MCF 10A (cell line): ENCODE measurements at places on chromosomes 7 and 10.
A peak's percentile ranks its signal among the peaks of the same experiment; 100 is the strongest.

GRCh38 chr7:73312831-73313520, 4.3 kb upstream of the NSUN5 start:
- DNase-seq: no peak

DNA sequence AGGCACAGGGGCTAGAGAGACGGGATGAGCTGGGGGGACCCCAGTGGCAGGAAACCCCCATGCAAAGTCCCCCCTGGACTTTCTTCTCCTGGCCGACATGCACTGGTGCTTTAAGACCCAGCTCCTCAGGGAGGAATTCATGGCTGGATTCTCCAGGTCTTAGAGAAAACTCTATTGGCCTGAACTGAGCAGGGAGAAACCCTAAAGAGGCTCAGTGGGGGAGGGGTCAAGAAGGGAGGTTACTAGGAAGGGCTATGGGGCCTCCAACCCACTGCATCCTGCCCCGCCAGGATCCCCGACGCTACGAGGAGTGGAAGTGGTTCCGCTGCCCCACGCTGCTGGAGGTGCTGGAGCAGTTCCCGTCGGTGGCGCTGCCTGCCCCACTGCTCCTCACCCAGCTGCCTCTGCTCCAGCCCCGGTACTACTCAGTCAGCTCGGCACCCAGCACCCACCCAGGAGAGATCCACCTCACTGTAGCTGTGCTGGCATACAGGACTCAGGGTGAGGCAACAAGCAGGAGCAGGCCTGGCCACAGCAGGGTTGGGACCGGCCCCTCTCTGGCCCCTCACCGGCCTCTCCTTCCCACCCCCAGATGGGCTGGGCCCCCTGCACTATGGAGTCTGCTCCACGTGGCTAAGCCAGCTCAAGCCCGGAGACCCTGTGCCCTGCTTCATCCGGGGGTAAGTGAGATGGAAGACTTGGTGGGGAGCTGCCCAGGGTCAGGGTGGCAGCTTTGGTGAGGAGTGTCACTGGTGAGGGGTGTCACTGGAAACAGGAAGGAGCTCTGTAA, 13.8 kb downstream of the ATG9B start:
- DNase-seq: no peak

DNA sequence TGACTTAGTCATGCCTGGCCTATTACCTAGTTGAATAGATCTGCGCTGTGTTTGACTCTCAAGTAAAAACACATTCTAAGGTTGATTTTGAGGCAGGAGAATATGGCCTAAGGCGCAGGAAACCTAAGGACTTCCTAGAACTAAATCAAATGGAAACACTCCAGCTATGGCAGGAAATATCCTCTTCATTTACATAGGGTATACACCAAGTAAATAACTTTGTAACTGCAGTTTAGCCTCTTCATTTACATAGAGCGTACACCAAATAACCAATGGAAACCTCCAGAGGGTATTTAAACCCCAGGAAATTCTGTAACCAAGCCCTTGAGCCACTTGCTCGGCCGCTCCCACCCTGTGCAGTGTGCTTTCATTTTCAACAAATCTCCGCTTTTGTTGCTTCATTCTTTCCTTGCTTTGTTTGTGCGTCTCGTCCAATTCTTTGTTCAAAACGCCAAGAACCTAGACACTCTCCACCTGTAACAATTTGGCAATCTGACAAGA, 35.6 kb upstream of the XRCC2 start:
- no peak for DNase-seq

DNA sequence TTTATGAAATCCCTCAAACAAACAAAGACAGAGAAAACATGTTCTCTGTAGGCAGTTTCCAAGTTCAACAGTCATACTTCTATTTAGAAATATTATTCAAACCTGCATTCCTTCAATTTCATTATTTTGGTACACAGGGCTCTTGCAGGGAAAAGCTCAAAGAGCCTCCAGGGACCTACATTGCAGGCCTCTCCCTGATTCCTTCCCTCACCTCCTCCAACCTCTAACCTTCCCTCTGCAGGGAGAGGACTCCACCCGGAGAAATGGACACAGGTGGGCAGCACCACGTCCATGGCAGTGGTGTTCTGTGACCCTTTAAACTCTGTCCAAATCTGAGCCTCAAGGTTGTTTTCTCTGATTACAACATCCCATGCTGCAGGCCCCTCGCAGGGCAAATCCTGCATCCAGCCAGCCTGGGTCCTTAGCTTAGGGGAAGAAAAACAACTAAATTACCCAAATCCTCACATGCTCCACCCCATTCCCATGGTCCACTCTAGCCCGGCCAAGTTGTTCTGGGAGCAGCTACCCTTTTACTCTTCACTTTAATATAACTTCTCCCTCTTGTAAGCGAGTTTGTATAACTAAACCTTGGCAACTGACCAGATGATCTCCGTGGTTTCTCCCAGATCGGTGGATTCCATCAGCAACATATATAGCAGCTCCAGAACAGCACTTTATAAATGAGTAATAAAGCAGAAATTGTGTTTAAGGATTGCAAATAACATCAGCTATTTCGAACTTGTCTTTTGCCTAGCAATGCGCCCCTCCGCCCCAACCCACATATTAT, 129.8 kb downstream of the CUBN start:
- DNase-seq: no peak

GRCh38 chr7:44466300-44467216, 23.9 kb downstream of the NUDCD3 start:
- DNase-seq: no peak

DNA sequence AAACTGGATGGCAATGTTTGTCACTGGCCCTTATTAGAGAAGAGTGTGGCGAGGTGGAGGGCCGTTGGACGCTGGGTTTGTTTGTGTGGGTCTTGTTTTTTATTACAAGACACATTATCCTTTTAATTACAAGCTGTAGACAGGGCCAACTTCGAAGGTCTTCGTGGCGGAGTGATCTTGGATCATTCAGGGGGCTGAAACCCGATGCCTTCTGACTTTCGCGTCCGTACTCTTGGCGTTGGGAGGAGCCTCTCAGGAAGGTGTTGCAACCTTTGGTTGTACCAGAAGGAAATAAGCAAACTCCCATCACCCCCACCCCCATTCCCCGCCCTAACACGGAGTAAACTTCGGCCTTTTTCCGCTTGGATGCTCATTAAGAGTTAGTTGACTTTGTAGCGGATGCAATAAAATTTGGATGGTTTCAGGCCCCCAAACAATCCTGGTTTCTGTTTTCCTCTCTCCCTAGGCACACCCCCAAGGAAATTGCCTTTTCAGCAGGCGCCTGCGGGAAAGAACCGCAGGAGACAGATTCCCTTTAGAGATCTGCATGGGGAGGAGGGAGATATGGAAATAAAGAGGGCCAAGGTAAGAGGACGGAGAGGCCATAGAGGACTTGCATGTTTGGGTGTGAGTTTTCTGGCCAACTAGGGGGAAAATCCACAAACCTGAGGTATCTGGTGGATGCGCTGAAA, 294.5 kb upstream of the NFE2L3 start:
- DNase-seq: no peak

GRCh38 chr10:103936022-103936421, 18.0 kb upstream of the STN1 start:
- no peak for DNase-seq

- DNase-seq: peak; percentile 78
Measured at GRCh38 chr7:101156866-101157589, 2.8 kb downstream of the AP1S1 start.

GRCh38 chr7:27183682-27184336, 1.2 kb downstream of the HOXA11 start:
- no peak for DNase-seq

- no peak for DNase-seq
Measured at GRCh38 chr10:34629084-34629483, 186.0 kb downstream of the PARD3 start.

DNA sequence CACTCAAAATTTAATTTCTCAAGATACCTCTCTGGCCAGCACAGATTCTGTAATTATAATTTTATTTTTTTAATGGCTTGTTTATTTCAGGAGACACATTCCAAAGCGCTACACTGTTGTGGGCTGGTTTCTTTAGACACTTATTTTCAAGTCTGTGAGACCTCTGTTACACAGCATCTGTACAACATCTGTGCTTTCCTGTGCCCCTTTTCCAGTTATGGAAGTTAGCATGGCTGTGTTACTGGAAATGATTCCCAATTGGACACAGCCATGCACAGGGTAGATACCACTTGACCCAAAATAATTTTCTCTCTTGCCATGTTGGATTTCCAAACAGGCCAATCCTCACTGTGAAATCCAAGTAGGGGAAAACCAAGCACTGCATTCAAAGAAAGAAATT, 172.3 kb upstream of the ADCY1 start:
- no peak for DNase-seq

- DNase-seq: no peak
Measured at GRCh38 chr10:127310923-127311322, 114.5 kb upstream of the INSYN2A start.

DNA sequence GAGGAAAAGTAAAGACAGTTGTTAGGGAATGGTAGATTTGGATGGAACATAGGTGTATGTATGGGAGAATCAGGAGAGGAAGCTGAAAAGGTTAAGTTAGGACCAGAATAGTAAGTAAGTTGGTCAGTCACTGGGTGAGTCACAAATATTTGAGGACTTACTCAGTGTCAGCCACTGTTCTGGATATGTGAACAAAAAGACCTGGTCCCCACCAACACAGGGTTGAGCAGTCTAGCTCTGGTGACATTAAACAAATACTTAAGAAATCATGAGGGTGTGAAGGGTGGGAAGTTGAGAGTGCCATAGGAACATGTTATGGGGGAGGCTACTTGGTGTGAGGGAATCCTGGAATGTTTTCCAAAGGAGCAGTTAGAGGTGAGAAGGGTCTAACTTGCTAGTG, 246.9 kb downstream of the PTEN start:
- peak; percentile 62 for DNase-seq

DNA sequence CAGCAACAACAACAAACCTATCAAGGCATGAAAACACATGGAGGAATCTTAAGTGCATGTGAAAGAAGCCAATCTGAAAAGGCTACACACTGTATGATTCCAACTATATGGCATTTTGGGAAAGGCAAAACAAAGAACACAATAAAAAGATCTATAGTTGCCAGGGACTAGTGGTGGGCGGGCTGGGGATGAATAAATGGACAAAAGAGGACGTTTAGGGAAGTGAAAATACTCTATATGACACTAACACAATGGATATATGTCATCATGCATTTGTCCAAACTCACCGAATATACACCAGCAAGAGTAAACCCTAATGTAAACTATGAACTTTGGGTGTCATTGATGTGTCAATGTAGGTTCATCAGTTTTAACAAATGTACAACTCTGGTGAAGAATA, 89.1 kb downstream of the SEMA3E start:
- DNase-seq: no peak

DNA sequence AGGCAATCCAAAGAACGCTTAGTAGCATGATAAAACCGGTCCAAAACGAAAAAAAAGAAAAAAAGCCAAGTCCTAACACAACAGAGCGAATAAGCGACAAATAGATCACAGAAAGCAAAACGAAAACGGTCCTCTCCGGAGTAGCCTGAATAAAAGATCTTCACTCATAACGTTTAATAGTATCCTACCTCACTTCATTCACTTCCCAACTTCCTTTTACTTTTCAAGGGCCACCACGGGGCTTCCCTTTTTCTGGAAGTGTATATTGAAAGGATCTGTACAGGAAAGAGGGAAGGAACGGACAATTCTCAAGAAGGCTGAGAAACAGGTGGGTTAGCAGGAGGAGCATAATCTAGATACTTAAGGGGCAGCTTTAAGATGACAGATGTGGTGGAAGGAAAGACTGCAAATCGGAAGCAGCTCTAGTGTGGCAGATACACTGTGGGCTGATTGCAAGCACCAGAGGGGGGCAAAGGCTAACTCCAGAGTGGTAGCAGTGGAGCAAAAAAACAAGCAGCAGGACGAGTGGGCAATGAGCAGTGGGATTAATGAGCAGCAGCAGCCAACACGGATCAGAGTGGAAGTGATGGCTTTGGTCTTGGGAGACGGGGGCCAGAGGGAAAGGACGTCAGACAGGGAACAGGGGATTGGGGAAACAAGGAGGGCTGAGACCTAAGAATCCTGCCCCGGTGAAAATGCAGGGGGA, 866 bp downstream of the CNOT4 start:
- peak; percentile 40 for DNase-seq

GRCh38 chr7:95794917-95795515, 22.7 kb downstream of the DYNC1I1 start:
- DNase-seq: peak; percentile 53

DNA sequence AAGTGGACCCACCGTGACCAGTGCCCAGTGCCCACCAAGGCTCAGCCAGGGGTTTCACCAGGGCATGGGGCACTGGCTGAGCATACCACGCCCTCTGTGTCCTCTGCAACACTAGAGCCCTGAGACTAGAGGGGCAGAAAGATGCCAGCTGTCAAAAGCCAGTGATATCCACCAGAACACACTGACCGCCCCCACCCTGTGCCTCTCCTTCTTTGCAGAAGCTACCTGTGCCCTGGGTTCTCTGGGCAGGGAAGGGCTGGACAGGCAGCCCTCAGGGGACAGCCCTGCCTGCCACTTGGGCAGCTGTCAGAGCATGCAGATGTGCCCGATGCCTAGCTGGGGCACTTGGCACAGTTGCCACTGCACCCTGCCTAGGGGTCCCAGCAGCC, 494 bp downstream of the VSIR start:
- no peak for DNase-seq

- DNase-seq: no peak
Measured at GRCh38 chr10:14540062-14540461, 209.3 kb upstream of the FRMD4A start.

GRCh38 chr10:59536167-59537014, 173.3 kb downstream of the SLC16A9 start:
- peak; percentile 46 for DNase-seq

GRCh38 chr7:64878684-64879083, 24.4 kb upstream of the ZNF273 start:
- DNase-seq: no peak

- DNase-seq: no peak
Measured at GRCh38 chr7:103141753-103142404, 7.0 kb downstream of the NAPEPLD start.

- DNase-seq: no peak
Measured at GRCh38 chr7:87027900-87028299, 31.6 kb downstream of the ELAPOR2 start.

DNA sequence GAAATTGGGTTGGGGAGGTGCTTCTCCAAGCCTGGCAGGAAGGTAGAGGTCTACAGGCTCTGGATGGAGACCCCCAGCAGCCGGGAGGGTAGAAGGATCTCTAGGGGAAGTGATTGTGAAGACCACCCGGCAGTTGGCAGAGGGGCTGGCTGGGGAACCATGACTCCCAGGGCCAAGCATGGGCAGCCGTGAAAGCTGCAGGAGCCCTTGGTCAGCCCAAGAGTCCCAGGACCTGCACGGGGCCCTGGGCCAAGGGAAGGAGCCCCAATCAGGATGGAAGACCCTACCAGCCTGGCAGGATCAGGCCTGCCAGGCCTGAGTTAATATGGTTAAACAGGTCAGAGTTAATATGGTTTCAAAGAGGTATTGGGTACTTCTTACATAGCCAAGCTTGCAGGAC, 126.3 kb upstream of the NANOS1 start:
- DNase-seq: no peak
